ENCODE measurements at places on chromosomes 2 and 18.

GRCh38 chr2:33570681-33571080, 28.4 kb downstream of the FAM98A start:
- no peak for ATAC-seq

DNA sequence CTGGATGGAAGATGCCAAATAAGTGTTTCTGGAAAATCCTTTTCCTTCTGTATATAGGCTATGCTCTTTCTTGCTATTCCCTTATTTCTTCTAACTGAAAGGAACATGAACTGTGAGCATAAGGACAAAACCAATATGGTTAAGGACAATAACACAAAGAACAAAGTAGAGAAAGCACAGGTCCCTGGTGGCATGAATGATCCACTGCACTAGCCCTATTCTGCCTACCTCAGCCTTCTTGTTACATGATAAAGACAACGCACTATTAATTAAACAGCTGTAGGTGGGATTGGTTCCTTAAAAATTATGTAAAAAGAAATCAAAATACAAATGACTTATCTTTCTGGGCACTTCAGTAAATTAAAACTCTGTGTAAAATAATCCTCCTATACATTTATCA, 1.9 kb upstream of the WDR75 start:
- no peak for ATAC-seq

DNA sequence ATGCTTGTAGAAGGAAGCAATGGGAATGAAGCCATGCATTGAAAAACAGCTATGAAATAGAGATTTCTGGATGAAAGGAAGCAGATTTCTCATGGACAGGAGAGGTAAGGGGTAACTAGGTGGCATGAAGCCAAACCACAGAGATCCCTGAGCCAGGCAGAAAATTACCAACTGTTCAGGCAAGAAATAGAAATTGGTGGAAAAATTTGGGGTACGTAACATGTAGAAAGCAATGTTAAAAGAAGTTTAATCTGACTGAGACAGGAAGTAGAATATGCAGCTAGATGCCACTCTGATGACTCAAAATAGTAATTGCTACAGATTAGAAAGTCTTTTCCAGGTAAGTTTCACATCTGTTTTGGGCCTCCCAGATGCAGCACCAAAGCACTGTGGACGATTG, 928.5 kb upstream of the CELF4 start:
- ATAC-seq, result no peak

GRCh38 chr18:78782951-78783563, 196.6 kb upstream of the SALL3 start:
- no peak for ATAC-seq

GRCh38 chr2:158603986-158604385, 147.2 kb downstream of the PKP4 start:
- ATAC-seq, result no peak

DNA sequence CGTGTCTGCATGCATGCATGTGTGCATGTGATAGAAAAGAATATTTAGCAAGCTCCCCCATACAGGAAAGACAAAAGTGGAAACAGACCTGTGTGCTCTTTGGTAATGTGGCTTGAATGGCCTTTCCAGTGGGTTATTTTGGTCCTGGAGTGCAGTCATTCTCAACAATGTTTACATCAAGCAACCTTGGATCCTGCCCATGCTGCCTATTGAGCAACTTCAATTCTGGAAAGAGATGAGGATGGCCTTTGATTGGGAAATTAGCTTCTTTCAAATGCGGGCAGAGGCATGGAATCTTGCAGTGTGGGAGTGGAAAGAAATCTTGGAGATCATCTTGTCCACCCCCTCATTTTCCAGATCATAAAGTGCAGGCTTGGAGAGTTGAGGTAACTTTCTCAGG, 87.2 kb upstream of the SMAD2 start:
- ATAC-seq, result peak; percentile 69

DNA sequence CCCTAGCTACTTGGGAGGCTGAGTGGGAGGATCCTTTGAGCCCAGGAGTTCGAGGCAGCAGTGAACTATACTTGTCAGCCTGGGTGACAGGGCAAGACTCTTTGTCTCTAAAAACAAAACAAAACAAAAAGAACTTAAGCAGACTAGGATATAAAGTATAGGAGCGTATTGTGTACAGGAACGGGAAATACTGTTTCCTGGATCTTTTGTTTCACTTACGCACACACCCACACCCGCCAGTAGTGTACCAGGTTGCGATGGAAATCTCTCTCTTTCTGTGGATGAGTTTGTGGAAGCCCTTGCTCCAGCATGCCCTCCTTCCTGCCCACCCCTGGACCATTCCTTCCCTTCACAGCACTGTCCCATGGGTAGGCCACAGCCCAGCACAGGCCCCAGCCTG, 136.3 kb downstream of the RPIA start:
- peak; percentile 23 for ATAC-seq

DNA sequence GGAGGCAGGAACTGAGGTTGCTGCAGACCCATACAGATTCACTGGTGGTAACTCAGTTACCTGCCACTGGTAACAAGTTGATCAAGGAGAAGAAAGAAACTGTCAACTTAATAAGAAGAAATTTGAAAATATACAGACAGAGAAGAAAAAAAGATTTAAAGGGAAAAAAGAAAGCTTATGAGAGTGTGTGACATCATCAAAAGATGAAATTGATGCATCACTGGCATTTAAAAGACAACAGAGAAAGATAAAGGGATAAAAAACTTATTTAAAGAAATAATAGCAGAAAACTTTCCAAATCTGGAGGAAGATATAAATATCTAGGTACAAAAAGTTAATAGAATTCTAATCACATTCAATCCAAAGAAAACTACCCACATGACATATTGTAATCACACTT, 1003.2 kb downstream of the TDRD15 start:
- no peak for ATAC-seq

DNA sequence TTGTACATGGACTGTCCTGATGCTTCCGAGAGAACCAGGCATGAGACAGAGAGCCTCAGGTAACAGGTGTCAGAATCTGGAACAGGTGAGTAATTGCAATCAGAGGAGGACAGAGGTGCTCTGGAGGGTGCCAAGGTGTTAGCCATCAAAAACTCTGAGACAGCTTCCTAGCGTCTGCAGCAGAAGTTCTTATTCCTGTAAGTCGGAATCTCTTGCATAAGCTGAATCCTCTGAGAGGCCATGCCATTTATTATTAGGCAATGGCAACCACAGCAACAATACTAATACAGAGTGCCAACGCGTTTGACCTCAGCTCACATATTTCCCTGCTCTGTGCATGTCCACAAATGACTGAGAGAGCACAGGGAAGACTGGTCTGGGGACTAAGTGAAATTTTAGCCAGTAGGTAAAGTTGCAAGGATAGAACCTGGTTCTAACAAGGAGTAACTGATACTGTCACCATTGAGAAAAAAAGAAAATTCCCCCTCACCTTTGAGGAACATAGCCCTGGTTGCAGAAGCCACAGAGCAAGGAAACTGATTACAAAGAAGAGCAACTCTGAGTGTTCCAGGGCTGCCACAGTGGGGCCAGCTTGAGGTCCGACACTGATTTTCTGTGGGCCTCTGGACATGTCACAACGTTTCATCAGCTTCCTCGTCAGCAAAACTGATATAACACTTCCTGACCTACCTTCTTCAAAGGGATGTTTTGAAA, 55.1 kb upstream of the ACSL3 start:
- peak; percentile 74 for ATAC-seq

- no peak for ATAC-seq
Measured at GRCh38 chr2:45859682-45860081, 208.2 kb downstream of the PRKCE start.

DNA sequence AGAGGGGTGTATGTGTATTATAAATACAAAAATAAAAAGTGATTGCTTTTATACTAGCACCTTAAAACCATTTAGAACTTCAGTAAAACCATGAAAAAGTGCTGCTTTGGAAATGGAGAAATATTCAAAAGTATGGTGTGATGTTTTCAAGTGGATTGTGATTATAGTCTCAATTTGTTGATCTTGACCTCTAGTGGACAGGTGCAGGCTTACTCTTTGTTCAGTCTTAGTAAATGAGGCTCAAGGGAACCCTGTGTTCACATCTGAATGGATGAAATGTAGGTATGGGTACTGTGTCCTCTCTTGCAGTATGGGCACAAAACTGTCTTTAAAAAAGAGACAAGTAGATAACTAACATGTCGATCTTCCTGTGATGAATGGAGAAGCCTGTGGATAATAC, 145.8 kb downstream of the MCFD2 start:
- no peak for ATAC-seq

GRCh38 chr18:9068346-9068745, 34.2 kb upstream of the NDUFV2 start:
- ATAC-seq, result no peak

GRCh38 chr2:65026704-65027464, 29.3 kb upstream of the CEP68 start:
- ATAC-seq, result no peak

DNA sequence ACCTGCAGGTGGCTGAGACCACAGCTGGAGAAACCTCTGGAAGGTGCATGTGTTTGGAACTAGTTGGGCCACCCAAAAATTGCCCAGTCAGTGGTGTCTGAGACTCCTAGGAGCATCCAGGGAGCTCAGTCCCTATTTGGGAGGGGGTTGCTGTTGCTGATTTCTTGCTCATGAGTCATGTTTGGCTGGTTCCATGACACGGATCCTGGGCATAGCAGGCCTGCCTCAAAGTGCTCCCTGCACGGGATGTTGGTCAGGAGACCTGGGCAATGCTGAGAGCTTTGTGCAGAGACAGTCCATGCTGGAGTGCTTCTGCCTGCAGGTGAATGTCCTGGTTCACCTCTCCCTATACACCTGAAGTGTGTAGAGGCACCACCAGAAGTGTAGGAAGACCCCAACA, 194.2 kb downstream of the GLI2 start:
- ATAC-seq, result no peak

DNA sequence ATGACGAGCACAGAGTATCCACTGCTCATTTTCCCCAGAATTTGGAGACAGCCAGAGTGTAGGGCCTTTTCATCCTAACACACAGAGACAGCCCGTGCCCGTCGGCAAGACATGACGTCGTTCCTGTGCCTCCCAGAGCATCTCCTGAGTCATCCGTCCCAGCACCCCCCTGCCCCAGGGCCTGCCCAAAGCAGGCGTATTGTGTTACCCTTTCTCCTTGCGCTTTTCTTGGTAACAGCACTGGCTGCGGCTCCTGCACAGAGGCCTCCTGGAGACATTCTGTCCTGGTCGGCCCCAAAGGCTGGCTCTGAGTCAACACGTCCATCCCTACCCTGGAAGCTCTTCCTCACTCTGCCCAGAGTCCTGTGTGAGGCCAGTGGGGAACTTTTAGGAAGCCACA, 217.1 kb downstream of the KLHL29 start:
- peak; percentile 95 for ATAC-seq

- no peak for ATAC-seq
Measured at GRCh38 chr18:69840001-69840400, 107.7 kb downstream of the CD226 start.

DNA sequence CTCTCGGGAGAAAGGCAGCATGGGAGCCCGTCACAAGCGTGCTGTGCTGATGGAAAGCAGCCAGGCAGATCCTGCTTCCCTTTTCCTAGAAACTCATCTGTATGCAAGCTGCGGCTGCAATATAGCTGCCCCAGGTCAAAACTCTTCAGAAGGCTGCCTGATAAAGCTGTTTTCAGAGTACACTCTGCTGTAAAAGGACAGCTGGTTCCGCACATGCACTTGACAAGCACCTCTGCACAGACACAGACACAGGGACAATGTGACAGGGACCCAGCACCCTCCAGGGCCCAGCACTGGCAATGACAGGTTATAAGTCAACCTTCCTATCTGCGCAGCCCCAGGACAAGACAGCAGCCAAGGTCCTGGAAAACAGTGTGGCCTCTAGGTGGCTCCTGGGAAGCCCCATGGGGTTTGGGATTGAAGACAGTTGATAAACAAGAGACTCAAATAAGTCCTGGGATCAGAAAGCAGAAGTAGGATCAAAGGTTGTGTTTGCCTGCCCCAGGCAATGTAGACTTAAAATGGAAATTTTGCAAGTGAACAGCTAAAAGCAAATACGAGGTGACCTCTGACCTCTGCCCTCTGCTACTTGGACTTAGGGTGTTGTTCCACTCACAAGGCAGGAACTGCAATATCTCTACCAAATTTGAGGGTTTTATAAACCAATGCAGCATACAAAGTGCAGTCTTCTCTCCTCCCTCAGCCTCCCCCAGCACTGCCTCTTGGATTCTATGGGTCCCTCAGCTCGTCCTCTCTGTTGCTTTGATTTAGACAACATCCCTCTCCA, 16.9 kb downstream of the SLC66A2 start:
- ATAC-seq, result peak; percentile 22

- no peak for ATAC-seq
Measured at GRCh38 chr2:106638580-106638979, 151.4 kb downstream of the CD8B2 start.

GRCh38 chr2:181421464-181421863, 35.7 kb upstream of the ITGA4 start:
- no peak for ATAC-seq

DNA sequence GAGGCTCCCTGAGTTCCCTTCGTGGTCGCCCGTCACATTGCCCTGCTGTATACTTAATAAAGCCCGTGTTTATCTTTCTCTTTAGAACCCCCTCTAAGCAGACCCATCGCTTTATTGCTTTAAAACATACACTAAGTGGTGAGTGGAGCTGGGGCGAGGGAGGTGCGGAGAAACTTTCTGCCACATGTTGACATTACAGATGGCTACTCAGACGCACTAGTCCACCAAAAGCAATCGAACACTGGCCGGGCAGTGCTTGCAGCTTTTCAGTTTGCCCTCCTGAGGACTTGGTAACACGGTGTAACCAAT, 859 bp upstream of the COLEC12 start:
- ATAC-seq, result no peak

GRCh38 chr18:45282101-45282812, 333.0 kb upstream of the SLC14A2 start:
- ATAC-seq, result no peak

- ATAC-seq, result no peak
Measured at GRCh38 chr2:45690231-45690630, 38.8 kb downstream of the PRKCE start.

GRCh38 chr18:48265328-48265727, 143.9 kb downstream of the ZBTB7C start:
- ATAC-seq, result no peak

GRCh38 chr2:69221960-69222751, 164.9 kb downstream of the GFPT1 start:
- ATAC-seq, result no peak
